ENCODE measurements at places on chromosomes 4 and X.

- DNase-seq, result no peak
Measured at GRCh38 chr4:76585897-76586360, 150.9 kb downstream of the SHROOM3 start.

- no peak for DNase-seq
Measured at GRCh38 chrX:66684196-66684595, 45.3 kb upstream of the EDA2R start.

- DNase-seq, result no peak
Measured at GRCh38 chr4:12902735-12903134, 581.4 kb downstream of the RAB28 start.

GRCh38 chr4:160143574-160143973, 1040.7 kb downstream of the RAPGEF2 start:
- no peak for DNase-seq

- DNase-seq, result no peak
Measured at GRCh38 chr4:33187035-33187434, 2466.9 kb downstream of the PCDH7 start.

DNA sequence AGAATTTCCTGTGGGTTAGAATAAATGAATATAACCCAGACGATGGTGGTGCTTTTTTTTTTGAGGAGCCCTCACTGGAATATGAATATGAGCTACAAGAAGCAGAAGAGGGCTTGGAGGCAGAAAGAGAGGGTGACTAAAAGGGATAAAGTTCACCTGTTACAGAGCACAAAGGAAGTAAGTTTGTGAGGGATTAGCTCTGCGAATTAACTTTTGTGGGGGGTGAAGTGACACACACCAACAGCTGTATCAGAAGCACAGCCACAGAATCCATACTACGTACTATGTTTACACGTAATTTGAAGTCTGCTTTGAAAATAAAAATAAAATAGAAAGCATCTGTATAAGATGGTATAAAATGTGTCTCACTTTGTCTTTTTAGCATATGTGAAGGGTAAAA, 963.6 kb upstream of the DIAPH2 start:
- no peak for DNase-seq

DNA sequence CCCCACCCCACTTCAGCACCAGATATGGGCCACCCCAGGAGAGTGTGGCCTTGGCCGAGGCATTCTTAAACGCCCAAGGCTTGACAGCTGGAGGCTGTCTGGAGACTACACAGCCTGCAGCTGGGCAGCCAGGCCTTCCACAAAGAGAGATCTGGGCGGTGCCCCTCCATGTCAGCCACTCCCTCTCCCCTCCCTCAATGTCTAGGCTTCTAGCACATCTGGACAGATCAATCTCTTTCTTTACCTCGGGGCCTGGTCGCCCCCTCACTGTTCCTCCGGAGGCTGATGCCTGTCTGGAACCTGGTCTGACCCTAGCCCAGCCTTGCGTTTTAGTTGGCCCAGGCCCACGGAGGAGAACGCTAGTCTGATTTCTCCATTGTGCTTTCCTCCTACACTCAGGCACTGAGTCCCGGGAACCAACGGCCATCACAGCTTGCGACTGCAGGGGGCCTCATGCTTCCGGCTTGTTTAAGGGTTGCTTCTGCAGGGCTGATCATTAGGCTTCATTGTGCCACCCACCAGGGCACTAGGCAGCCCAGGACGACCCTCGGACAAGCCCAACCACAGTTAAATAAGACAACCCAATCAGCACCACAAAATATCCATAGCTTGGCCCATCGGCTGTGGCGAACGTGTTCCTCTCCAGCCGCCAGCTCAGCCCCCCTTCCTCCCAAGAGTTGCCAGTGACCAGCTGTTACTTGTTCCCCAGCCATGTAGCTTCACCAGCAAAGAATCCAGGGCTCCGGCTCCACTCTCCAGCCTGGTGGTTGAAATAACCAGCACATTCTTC, 200.6 kb downstream of the BCOR start:
- DNase-seq, result no peak

DNA sequence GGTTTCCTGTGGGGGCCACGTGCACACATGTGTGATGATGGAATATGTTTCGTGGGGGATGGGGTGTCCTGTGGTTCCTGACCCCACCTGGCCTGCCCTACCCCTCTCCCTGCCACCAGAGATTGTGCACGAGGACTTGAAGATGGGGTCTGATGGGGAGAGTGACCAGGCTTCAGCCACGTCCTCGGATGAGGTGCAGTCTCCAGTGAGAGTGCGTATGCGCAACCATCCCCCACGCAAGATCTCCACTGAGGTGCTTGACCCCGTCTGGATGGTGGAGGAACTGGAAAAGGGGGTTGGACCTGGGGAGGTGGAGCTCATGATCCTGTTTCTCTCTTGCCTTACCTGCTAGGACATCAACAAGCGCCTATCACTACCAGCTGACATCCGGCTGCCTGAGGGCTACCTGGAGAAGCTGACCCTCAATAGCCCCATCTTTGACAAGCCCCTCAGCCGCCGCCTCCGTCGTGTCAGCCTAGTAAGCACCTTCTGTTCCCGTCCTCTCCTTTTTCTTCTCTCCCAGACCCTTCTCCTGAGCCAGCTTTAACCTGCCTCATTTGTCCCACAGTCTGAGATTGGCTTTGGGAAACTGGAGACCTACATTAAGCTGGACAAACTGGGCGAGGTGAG, 5.9 kb downstream of the CDK16 start:
- no peak for DNase-seq

DNA sequence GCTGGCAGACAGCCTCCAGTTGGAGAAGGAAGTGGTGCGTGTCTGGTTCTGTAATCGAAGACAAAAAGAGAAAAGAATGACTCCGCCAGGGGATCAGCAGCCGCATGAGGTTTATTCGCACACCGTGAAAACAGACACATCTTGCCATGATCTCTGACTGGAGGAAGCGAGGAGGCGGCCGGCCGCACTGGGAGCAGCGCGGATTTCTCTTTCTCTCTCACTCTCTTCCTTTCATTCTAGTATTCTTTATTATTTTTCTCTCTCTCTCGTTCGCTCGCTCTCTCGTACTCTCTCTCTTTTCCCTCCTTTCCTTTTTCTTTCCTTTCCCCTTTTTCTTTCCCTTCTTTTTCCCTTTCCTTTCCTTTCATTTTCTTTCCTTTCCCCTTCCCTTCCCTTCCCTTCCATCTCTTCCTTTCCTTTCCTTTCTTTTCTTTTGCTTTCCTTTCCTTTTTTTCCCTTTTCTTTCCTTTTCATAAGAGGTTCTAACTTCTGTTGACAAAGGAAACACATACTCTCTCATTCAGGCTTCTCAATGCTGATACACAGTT, 1.2 kb downstream of the POU3F4 start:
- no peak for DNase-seq

DNA sequence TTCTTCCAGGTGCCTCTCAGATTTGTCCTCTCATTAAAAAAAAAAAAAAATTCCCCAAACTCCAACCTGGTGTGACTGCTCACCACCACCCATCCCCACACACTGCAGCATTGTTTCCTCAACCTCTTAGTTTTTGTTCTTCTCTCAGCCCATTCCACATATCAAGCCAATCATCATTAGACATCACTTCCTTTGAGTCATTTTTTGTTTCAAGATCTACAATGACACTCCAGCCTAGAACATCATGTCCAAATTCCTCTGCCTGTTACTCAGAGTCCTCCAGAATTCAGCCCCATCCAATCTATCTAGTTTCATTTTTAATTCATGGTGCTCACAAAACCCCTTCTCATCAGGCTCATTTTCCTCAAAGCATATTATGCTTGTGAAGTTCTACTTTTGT, 262.5 kb upstream of the TEX13A start:
- no peak for DNase-seq

DNA sequence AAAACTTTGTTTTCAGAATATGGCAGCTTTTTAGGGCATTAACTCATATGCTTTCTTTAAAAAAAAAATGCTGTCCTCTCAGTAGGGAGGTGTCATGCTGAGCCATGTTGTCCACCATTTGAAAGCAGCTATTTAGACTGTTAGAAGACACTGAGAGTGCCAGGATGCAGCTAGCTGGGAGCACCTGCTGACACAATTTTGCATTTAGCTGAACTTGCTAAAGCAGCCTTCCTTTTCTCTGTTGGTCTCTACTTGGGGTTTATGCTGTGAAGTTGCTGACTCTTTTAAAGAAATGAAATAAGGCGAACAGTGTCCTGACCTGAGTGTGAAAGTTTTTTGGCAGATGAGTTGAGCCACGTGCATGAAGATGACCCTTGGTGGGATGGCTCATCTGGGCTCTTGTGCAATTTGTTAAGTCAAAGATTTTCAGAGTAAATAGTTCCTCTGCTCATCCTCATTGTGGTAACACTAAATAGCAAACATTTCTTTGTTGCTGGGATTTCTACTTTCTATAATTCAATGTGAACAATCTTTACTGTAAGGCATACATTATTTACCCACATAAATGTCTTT, 64.5 kb downstream of the CDS1 start:
- DNase-seq, result no peak

DNA sequence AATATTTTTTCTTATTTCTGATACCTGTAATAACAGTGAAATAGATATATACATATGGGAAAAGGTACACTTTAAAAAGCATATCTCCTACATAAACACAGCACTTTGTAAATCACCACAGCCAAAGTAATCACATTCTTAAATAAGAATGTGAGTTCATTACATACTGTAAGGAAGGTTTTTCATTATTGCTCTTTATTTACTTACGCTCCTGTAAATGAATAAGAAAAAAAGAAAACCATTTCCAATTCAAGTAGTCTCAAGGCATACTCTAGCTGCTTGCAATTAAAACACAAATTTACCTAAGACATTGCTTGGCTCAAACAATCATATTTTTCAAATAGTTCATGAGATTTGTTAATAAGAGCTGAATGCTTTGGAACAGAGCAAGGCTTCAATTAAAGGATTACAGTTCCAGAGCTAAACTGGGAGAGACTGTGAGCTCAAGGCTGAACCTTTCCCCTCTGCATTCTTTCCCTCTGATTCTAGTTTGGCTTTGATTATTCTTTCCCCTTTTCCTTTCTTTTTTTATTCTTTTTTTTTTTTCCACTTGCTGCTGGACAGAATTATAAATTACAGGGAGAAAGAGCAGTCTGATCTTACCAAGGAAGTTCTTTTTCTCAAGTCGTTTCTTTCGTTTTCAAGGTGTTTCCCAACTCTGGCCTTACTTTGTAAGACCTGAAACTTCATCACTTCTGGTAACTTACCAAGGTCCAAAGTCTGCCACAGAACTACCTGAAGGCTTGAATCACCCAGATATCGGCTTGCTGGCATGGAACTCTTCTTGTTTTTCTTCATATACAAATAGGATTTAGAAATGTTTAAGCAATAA, 278.3 kb downstream of the INPP4B start:
- no peak for DNase-seq

- no peak for DNase-seq
Measured at GRCh38 chrX:13101441-13102139, 57.2 kb upstream of the FAM9C start.

GRCh38 chr4:75985116-75985515, 5.6 kb downstream of the SDAD1 start:
- DNase-seq, result no peak

- DNase-seq, result no peak
Measured at GRCh38 chrX:153414856-153415510, 3.7 kb downstream of the ZFP92 start.

GRCh38 chr4:27048429-27049238, 188.0 kb downstream of the STIM2 start:
- no peak for DNase-seq

DNA sequence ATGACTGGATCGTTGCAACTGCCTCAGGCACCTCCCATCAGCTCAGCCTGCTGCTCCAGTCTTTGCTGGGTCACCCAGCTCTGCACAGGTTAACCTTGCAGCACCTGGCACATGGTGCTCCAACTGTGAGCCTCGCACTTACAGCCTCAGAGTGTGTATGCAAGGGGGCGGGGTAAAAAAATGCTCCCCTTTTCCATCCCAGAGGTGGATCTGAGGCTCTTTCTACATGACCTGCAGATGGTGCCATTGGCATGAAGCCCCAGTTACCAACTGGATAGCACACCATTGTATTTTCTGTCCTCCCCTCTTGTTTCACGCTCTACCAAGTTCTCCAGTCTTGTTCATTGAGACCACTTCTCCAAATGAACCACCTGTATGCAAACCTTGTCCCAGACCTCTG, 46.2 kb upstream of the TRPC3 start:
- DNase-seq, result no peak

DNA sequence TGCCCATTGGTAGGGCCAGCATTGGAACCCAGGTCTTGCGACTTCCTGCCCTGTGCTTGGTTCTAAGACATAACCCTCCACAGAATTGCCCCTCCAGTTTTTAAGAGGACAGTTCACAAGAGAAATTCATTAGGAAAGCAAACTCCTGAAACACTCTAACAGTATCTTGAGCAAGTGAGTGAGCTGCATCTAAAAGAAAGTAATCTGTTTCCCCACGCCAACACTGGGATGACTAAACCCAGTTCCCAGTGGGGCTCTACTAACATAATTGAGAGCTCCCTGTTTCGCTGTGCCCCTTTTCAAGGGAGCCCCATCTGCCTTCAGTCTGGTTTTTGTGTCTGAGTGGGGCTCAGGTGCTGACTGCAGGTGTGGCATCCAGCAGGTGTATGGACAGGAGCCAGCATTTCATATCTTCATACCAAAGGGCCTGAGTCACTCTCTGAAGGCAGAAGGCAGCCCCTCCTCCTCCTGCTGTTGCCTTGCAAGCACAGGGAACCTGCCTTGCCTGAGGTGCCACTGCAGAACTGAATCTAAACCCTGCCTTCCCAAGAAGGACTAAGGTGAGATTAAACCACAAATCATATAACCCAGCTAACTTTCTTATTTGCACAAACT, 8.0 kb downstream of the AMOT start:
- no peak for DNase-seq

- DNase-seq, result no peak
Measured at GRCh38 chr4:105560421-105560848, 8.0 kb downstream of the ARHGEF38 start.

- no peak for DNase-seq
Measured at GRCh38 chrX:108494406-108495090, 54.9 kb downstream of the COL4A5 start.

DNA sequence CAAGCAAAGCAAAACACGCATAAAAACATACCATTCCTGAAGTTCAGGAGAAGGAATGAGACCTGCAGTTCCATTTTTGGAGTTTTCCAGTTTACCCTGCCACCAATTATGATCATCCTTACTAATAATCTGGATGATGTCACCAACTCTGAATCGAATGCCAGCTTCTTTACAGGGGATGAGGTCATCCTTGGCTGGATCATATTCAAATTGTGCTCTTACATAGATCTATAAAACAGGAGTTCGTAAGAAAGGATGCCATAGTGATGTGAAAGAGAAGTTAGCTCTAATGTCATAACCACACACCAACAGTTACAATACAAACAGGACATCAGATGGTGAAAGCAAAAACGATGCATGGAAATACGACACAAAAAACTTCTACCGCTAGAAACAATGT, 106.5 kb downstream of the NYX start:
- no peak for DNase-seq

DNA sequence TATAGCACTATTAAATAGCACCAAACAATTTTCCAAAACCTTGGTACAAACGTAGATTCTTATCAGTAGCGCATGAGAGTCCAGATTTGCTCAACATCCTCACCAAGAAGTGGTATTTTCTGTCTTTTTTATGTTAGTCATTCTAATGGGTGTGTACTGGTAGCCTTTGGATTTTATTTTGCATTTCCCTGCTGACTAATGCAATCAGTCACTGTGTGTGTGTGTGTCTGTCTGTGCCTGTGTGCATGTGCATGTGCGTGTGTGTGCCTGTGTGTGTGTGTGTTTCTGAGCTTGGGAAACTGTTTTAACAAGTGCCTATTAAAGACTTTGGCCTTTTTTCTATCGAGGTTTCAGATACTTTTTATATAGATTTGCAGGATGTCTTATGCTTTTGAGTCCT, 82.2 kb upstream of the MAGEA10 start:
- no peak for DNase-seq

GRCh38 chr4:71095545-71095944, 102.1 kb downstream of the DCK start:
- no peak for DNase-seq

- DNase-seq, result no peak
Measured at GRCh38 chrX:133495464-133496391, 80.4 kb upstream of the GPC4 start.

Measured in stimulated activated naive CD4-positive, alpha-beta T cell (primary cell).